ENCODE measurements at places on chromosomes 7 and 10. TPM values are rescaled to one million over a fixed set of nuclear protein-coding genes. Genes with fewer than 3 reads are reported as not detected.

FGF8 gene
- total RNA-seq: not detected

PYROXD2 gene
- 12.8 TPM for total RNA-seq

GHRHR gene
- not detected for total RNA-seq

ELMO1 gene
- total RNA-seq: 1.5 TPM

GRCh38 chr10:14240253-14241189 is 90.2 kb downstream of the FRMD4A start:
- H3K27ac ChIP-seq: no peak overlapping the region
- no peaks in the 10 kb centered on the region for H3K36me3 ChIP-seq
- H3K4me3 ChIP-seq: no peak overlapping the region
- DNase-seq: peak; percentile 50
- peaks cover 9% of the 10 kb centered on the region for H3K27me3 ChIP-seq

- DNase-seq: no peak
- H3K36me3 ChIP-seq: no peaks in the 10 kb centered on the region
- H3K4me1 ChIP-seq: no peaks in the 10 kb centered on the region
- no peak overlapping the region for H3K27ac ChIP-seq
Measured at GRCh38 chr10:32972460-32972859, 14.4 kb upstream of the ITGB1 start.

- no peak overlapping the region for H3K27ac ChIP-seq
- no peak for DNase-seq
- H3K4me3 ChIP-seq: no peak overlapping the region
- no peaks in the 10 kb centered on the region for H3K4me1 ChIP-seq
- H3K36me3 ChIP-seq: no peaks in the 10 kb centered on the region
- no peaks in the 10 kb centered on the region for H3K27me3 ChIP-seq
Measured at GRCh38 chr7:50628434-50629084, 63.4 kb upstream of the DDC start.

- H3K27ac ChIP-seq: no peak overlapping the region
- H3K27me3 ChIP-seq: no peaks in the 10 kb centered on the region
- H3K36me3 ChIP-seq: no peaks in the 10 kb centered on the region
- no peak overlapping the region for H3K4me3 ChIP-seq
- peak; percentile 63 for DNase-seq
Measured at GRCh38 chr10:31836569-31837406, 91.8 kb downstream of the ARHGAP12 start.

GRCh38 chr10:69914398-69915214 is 112.9 kb downstream of the COL13A1 start:
- no peak overlapping the region for H3K27ac ChIP-seq
- no peaks in the 10 kb centered on the region for H3K4me1 ChIP-seq
- H3K27me3 ChIP-seq: no peaks in the 10 kb centered on the region
- H3K36me3 ChIP-seq: peaks cover under 1% of the 10 kb centered on the region

DNA sequence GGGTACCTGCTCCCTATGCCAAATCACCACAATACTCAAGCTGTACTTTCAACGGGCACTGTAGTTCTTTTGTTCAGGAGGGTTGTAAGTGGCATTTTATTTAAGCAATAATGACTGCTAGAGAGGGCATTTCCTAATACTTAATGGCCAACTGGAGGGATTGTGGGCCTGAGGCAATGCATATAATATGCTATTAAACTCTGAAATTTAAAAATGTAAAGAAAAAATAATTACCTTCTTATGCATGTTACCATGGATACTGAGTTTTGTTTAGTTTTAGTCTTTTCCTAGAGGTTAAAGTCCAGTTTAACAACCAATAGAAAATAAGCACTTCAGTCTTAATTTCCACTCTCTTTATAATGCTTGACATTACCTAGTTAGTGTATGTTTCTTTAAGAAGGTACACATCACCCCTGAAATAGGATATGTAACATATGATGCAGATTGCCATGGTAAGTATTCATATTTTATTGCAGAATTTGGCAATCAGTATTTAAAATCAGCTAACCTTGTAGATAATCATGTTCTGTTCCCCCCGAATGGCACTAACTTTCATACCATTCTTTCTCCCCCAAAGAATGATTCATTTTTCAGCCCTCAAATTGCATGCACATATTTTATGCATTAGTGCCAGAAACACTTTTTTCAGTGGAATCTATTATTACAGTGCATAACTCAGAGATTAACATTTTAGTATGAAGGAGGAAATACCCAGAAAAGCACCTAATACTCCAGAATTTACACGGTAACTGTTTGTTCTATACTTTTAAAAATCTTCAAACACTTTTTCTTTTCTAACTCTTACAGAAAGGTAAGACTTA is 90.3 kb upstream of the ZNF438 start:
- no peaks in the 10 kb centered on the region for H3K36me3 ChIP-seq
- no peak overlapping the region for H3K4me3 ChIP-seq
- H3K27ac ChIP-seq: peak overlapping the region; percentile 57

DNA sequence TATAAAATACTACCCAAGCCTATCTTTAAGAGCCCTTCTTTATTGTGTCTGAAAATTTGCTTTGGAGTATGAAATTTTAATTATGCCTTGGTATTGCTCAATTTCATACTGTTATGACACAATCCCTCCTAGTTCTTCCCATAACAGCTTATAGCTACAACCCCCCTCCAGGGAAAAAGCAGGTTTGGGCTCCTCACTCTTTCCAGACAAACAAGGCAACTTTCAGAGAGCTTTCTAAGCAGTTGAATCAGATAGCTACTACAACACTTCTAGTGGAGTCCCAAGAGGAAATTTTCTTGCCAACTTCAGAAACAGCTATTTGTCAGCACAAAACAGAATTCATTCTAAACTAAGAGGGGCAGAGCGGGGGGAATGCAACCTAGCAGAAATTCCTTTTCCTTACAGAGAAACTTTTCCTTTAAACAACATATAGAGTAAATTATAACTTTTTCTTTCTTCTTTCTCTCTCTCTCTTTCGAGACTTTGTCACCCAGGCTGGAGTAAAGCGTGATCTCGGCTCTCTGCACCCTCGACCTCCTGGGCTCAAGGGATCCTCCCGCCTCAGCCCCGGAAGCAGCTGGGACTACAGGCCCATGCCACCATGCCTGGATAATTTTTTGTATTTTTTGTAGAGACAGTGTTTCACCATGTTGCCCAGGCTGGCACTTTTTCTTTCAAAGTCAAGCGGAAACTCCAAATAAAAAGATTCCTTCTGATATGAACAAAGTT is 26.0 kb upstream of the JMJD1C start:
- H3K27me3 ChIP-seq: no peaks in the 10 kb centered on the region
- H3K27ac ChIP-seq: peak overlapping the region; percentile 20
- peak; percentile 63 for DNase-seq
- H3K4me3 ChIP-seq: peak overlapping the region; percentile 12
- H3K4me1 ChIP-seq: peaks cover 2% of the 10 kb centered on the region
- no peaks in the 10 kb centered on the region for H3K36me3 ChIP-seq

- H3K27ac ChIP-seq: no peak overlapping the region
- no peak overlapping the region for H3K4me3 ChIP-seq
- H3K27me3 ChIP-seq: peaks cover 2% of the 10 kb centered on the region
- H3K36me3 ChIP-seq: no peaks in the 10 kb centered on the region
Measured at GRCh38 chr10:130010653-130011052, 46.6 kb upstream of the EBF3 start.

DNA sequence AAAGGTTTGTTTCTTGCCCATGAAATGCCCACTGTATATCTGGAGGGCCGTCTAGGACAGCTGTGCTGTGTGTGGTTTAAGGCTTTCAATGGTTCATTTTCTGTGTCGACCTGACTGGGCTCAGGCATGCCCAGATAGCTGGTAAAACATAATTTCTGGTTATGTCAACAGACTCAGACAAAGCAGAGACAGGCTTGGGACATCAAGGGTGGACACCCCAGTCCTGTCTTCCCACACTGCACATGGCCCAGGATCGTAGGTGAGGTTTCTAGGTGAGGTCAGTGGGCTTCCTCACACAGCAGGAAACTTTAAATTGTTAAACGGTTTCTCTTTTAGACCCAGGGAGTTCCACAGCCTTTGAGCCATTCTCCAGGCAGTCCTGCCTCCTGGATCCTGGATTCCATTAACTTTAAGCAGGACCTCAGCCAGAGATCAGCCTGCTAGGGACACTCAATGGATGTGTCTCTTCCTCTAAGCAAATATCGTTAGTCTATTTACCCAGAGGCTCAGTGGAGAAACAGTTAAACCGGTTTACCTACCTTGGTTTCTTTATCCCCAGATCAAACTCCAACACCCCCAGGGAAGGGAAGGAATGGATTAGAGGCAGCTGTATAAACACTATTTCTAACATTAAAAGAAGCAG is 66.4 kb downstream of the ST8SIA6 start:
- no peaks in the 10 kb centered on the region for H3K36me3 ChIP-seq
- H3K27me3 ChIP-seq: peaks cover 4% of the 10 kb centered on the region
- no peak for DNase-seq
- H3K4me1 ChIP-seq: no peaks in the 10 kb centered on the region
- no peak overlapping the region for H3K27ac ChIP-seq
- H3K4me3 ChIP-seq: no peak overlapping the region

GRCh38 chr7:12898004-12898403 is 210.6 kb downstream of the ARL4A start:
- no peaks in the 10 kb centered on the region for H3K27me3 ChIP-seq
- no peak overlapping the region for H3K27ac ChIP-seq
- H3K4me3 ChIP-seq: no peak overlapping the region
- H3K4me1 ChIP-seq: no peaks in the 10 kb centered on the region
- no peak for DNase-seq
